ENCODE measurements at places on chromosomes 4 and X. TPM values are rescaled to one million over a fixed set of nuclear protein-coding genes. Genes with fewer than 3 reads are reported as not detected.

LCORL gene
- 19.1 TPM for total RNA-seq

TLR10 gene
- total RNA-seq, result 0.70 TPM

GLUD2 gene
- 0.89 TPM for total RNA-seq

SYP gene
- 6.9 TPM for total RNA-seq

MAGEA11 gene
- total RNA-seq, result not detected

MAN2B2 gene
- 33.5 TPM for total RNA-seq

ADGRG2 gene
- 0.45 TPM for total RNA-seq

SOWAHB gene
- total RNA-seq, result 25.5 TPM

GAGE13 gene
- not detected for total RNA-seq

SH3D19 gene
- 119 TPM for total RNA-seq

AREG gene
- 30.0 TPM for total RNA-seq

GRCh38 chr4:147591106-147591505 lies 26.1 kb upstream of the TMEM184C start:
- DNase-seq, result no peak

DNA sequence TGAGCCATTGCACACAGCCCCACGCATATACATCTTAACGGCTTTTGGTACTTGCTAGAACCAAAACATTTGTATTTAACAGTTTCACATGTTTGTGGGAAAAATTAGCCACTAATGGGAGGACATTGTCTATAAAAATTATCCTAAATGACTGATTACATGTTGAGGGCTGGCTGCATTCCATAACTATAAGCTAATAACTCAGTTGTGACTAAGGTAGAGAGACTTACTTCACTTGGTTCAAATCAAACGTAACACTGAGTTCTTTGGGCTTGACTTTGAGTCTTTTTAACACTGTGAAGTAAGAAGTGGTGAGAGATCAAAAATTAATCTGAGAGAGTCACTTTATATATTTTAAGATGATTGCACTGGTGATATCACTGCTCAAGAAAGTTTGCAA lies 47.9 kb upstream of the PGRMC2 start:
- no peak for DNase-seq

- no peak for DNase-seq
Observed at GRCh38 chr4:8618961-8619720, 26.6 kb downstream of the CPZ start.

DNA sequence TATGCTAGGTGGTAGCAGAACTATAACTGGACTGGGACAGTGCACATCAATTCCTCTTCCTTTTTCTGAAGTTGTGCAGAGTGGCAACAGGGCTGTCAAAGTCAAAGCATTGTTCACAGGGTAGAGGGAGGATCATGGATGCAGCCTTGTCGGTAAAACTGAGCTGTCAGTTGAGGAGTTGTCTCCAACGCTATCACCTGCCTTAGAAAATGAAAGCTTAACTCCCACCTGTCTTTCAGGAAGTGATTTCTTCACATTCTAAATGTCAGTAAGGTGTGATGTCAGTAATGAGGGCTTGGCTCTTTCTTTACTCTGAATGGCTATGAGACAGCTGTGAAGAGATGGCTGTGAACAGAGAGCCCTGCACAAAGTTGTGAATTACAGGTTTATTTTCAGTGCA lies 66.4 kb upstream of the BANK1 start:
- DNase-seq, result no peak

DNA sequence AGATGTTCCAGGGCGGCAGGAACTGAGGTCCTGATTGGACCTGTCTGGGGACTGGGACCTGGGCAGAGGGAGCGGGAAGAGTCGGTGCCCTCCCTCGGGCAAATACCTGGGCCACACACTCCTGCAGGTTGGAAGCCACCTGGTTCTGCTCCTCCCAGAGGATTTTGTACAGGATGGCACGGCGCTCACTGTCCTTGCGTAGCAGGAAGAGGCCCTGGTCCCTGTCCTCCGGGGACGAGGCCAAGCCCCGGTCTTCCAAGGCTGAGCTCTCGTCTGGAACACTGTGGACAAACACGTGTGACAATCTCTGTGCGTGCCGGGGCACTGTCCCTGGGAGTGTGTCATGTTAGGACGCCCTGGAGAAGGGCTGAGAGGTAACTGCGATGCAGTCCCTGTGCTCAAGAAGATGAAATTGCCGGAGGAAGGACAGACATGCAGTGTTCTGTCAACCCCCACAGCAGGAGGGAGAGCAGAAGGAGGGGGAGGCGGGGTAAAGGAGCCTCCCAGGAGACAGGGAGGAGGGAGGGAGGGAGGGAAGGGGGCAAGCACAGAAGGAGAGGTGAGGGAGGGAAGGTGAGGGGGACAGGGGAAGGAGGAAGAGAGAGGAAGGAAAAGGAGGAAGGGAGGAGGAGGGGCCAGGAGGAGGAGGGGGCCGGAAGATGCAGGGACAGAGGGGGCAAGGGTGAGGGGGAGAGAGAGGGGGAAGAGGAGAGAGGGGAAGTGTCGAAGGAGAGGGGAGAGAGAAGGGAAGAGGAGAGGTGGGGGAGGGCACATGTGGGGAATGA lies 29.0 kb downstream of the PDHA1 start:
- peak; percentile 12 for DNase-seq

DNA sequence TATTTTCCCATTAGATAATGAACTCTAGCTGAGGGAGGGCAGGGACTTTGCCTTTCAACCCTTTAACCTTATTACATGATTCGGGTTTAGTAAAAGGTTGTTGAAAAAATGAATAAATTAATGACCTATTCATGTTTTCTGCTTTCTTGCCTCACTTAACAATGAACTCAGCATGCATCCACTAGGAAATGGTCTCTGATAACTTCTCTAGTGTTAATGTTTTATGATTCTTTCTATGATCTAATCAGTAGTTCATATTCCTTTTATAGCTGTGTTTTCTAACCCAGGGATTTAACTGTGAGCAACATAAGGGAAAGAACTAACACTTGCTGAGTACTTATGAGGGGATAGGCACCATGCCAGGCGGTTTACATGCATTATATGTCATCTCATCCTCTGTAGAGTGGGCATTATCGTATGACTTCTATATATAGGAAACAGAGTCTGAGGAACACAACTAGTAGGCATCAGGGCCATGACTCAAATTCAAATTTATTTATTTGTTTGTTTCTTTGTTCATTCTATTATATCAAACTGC lies 236.7 kb upstream of the MAB21L2 start:
- no peak for DNase-seq

DNA sequence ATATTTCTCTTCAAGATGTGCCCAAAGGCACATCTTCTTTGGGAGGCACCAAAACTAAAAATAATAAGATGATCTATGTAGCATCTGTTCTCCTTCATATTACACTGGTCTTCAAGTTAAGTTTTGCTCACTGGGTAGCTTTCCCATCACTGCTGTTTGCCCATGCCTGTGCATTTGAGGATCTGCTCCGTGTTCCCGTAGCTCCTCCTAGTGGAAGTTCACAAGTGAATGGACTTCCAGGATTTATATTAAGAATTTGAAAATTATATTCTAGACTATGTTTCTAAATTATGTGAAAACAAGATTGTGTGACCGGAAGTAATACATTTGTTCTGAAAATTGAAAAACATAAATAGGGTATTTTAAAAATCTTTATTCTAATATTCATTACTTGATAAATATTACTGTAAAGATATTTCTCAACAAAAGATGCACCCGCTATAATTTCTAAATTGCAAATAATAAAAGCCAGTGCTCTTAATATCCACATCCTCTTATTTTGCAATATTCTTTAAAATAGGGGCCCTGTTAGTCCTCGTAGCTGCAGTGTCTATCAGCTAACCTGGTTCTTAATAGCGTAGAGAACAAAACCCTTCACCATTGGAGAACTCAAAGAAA lies 147.7 kb downstream of the RBM46 start:
- DNase-seq, result no peak

GRCh38 chr4:109930872-109931271 lies 18.2 kb downstream of the EGF start:
- no peak for DNase-seq

GRCh38 chr4:168434993-168435392 lies 45.3 kb downstream of the DDX60L start:
- no peak for DNase-seq

DNA sequence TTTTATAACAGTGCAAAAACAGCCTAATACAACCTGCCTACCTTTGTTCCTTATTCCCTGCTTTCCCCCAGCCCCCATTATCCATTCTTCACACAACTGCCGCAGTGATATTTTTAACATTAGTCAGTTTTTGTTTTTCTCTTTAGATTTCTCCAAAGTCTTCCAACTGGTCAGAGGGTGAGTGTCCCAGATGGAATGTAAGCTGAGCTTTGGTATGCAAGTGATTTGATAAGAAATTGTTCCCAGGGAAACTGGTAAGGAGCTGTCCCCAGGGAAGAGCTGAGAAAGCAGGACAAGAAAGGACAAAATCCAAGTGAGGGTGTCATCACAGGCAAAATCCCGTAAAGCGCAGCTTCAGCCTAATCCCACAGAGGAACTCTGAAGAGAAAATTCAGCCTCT lies 475.5 kb upstream of the ADGRL3 start:
- no peak for DNase-seq

DNA sequence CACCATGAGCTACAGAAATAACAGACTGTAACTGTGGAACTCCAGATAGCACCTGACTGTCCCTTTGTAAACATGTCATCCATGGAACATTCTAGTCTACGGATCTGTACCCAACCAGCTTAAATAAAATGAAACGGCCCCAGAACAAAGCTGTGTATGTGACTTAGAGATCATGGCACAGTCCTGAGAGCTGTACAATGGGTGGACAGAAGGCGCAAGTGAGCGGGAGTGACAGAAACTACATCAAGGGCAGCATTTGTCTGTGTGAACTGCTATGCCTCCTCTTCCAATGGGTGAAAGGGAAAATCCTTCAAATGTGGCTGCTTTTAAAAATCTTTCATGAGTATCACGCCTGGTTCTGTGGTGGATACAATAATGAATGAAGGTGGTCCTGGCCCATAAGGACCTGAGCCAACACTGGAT lies 72.5 kb downstream of the FAT1 start:
- DNase-seq, result no peak

- no peak for DNase-seq
Observed at GRCh38 chr4:6134612-6135220, 65.6 kb downstream of the JAKMIP1 start.

GRCh38 chr4:78588894-78589545 lies 37.5 kb downstream of the ANXA3 start:
- no peak for DNase-seq

DNA sequence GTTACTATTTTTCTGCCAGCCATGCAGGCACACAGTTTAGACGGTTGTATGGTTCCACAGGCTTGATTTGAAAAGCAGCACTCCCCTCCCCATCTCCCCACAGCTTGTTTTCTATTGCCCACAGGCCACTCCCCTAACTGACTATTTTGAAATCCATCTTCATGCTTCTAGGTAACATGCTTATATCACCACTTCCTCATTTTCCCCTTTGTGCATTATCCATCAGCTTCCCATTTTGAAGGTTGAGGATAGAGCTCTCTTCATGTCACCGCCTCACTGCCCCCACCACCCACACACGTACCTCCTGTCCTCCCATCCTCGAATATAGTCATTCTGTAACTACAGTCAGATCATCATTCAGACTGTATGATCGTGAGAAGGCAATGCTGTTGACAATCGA lies 224.7 kb downstream of the MID1 start:
- no peak for DNase-seq

GRCh38 chr4:15244354-15244753 lies 183.5 kb upstream of the C1QTNF7 start:
- DNase-seq, result no peak

DNA sequence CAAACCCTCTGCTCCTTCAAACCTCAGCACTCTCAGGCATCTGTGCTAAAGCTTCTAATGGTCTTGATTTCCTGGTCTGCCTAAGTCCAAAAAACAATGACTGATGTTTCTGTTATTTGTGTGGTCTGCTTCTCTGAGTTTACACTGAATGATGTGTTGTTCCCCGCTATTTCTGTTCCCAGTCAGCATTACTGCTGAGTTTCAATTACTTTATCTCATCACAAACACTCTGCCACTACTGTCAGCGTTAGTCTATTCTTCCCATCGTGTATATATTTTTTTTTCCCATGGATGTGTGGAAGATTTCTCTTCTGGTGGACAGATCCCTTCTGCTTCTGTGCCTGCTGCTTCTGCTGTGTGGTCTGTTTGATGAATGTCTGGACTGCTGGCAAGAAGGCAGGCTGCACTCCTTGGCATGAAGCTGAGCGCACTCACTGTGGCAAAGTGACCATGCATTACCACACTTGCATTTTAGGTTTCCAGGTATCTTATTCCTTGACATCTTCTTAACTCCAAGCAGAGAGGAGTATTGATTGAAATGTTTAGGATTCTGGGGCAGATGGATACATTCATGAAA lies 106.9 kb upstream of the PAQR3 start:
- DNase-seq, result no peak

DNA sequence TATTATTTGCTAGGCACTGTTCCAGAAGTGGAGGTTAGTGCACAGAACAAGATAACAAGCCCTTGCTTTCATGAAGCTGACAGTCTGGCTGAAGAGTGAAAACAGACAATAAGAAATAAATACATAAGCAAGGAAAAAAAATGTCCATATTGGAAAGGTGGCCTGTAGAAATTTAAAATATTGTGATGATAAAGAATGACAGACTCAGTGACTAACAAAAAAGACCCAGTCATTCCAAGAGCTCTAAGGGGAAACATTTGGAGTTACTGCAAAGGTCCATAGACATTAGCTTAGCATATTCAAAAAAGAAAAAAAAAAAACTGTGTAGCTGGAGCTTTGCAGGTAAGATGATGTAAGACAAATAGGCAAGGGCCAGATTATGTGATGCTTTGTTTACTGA lies 1.0 kb upstream of the ANTXR2 start:
- no peak for DNase-seq

- DNase-seq, result no peak
Observed at GRCh38 chr4:138405934-138406567, 163.9 kb upstream of the SLC7A11 start.

DNA sequence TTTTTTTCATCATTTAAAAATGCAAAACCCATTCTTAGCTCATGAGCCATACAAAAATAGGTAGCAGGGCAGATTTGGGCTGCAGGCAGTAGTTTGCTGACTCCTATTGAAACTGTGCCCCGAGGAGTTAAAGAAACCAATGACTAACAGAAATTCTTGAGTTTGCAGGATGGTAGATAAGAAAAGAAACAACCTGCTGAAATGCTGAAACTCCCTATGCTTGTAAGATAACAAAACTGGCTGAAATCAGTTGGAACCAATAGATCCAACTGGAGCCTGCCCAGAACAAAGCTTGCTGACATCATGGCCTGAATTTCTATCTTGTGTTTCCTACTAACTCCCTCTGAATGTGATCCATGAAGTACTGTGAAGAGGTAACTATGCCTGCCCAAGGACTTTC lies 68.6 kb downstream of the ANOS1 start:
- no peak for DNase-seq

- DNase-seq, result no peak
Observed at GRCh38 chr4:150131581-150132228, 53.5 kb downstream of the DCLK2 start.

All from left colon (tissue), 2 donors.